ENCODE measurements at places on chromosomes 3 and 15. TPM values are rescaled to one million over a fixed set of nuclear protein-coding genes. Genes with fewer than 3 reads are reported as not detected.

Gene KLHL40
- polyA plus RNA-seq: not detected

Gene PLS1
- 0.13 TPM for polyA plus RNA-seq

Gene TMCC1
- 6.8 TPM for polyA plus RNA-seq

GRCh38 chr15:77044228-77045042 is 26.5 kb downstream of the TSPAN3 start:
- no peaks in the 10 kb centered on the region for H3K27me3 ChIP-seq
- peaks cover 84% of the 10 kb centered on the region for H3K36me3 ChIP-seq
- DNase-seq: no peak
- peaks cover 6% of the 10 kb centered on the region for H3K4me1 ChIP-seq
- H3K27ac ChIP-seq: peak overlapping the region; percentile 53
- H3K4me3 ChIP-seq: no peak overlapping the region

DNA sequence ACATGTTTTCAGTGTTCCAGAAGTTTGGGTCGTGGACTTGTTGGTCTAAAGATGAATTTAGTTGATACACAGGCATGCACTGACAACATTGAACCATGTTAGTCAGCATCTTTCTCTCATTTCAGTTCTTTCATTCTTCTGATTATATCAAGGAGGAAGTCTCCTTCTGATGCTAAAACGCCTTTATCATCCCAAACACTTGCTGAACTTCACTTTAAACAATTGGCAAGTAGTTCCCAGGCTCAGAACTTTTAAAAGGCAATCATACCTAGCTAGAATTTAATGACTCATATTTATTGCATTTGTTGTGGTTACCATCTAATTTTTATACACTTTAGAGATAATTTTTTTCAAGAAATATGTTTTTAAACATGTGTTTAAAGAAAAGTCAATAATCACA is 15.9 kb downstream of the LMCD1 start:
- DNase-seq: no peak
- H3K4me1 ChIP-seq: no peaks in the 10 kb centered on the region
- H3K27me3 ChIP-seq: no peaks in the 10 kb centered on the region
- H3K36me3 ChIP-seq: no peaks in the 10 kb centered on the region

DNA sequence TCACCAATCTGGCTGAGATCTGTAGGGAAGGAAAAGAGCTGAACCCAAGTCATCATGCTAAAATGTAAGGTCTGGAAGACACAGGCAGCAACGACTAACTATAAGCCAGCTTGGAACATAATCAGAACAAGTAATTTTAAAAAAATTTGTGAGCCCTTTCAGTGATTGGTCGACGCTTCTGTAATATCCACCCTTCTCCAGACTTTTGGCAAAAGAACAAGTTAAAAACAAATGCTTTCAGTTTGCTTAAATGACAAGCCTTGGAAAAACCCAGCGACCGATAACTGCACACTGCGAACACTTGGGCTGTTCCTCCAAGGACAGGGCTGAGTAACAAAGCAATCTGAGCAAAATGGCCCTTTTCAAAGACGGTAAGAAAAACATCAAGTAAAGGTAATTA is 49.6 kb downstream of the PCSK6 start:
- no peaks in the 10 kb centered on the region for H3K4me1 ChIP-seq
- H3K36me3 ChIP-seq: no peaks in the 10 kb centered on the region
- no peak overlapping the region for H3K4me3 ChIP-seq
- no peak for DNase-seq

DNA sequence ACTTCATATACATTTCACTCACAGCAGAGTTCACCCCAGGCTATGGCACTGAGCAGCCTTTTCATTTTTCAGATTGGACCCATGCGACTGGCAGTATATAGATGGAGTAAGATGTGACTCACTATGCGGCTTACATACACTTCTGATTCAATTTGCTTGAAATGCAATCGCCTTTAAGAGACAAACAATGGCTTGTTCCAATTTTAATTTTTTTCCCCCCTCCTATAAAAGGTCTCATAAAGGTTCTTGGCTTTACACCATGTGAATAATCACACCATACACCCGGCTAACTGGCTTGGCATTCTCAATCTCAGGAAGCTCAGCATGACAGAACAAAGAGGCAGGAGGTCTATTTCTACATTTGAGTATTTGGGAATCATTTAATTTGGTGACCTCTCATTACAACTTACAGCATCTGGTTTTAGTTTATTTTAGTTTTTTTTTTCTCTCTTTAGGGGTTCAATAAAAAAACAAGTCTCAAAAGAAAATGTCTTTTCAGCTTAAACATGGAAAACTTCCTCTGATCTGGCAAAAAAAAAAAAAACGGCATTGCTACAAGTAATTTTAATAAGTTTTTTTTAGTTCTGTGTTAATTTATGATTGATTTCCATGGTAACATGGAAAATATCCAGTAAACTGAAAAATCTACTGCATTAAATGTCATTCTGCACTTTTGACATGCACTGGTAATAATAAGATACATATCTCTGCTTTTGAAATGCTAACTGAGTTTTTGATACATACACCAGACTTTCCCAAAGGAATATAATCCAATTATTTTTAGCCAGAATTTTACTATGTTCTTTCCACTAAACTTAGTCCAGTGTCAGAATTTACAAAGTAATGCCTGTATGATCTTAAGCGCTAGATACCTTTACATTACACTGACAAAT is 38.8 kb downstream of the GADL1 start:
- no peaks in the 10 kb centered on the region for H3K36me3 ChIP-seq
- no peak overlapping the region for H3K4me3 ChIP-seq
- no peak for DNase-seq
- no peaks in the 10 kb centered on the region for H3K27me3 ChIP-seq
- no peaks in the 10 kb centered on the region for H3K4me1 ChIP-seq

DNA sequence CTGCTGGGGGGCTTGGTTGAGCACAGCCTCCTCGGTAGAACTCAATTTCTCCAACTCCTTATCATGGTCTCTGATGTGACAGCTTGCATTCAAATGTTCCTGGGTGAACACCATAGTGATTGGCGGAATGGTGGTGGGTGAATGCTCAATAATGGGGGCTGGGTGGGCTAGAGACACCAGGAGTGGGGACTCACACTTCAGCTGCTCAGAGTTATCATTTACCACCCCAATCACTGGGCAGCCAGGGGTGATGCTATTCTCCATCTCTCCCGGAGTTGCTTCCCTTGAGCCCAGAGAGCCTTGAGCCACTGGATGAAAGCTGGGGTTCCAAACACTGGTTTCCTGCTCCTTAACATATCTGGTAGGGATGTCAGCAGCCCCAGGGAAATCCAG is 88.7 kb downstream of the DHX30 start:
- no peaks in the 10 kb centered on the region for H3K4me1 ChIP-seq
- no peak overlapping the region for H3K4me3 ChIP-seq
- H3K36me3 ChIP-seq: peaks cover 3% of the 10 kb centered on the region
- no peaks in the 10 kb centered on the region for H3K27me3 ChIP-seq
- no peak for DNase-seq

GRCh38 chr3:183699238-183699947 is 1.8 kb downstream of the YEATS2 start:
- H3K4me1 ChIP-seq: peaks cover 18% of the 10 kb centered on the region
- no peaks in the 10 kb centered on the region for H3K27me3 ChIP-seq
- H3K4me3 ChIP-seq: no peak overlapping the region
- no peak for DNase-seq

- H3K27me3 ChIP-seq: no peaks in the 10 kb centered on the region
- no peak overlapping the region for H3K27ac ChIP-seq
- DNase-seq: no peak
- H3K36me3 ChIP-seq: no peaks in the 10 kb centered on the region
Observed at GRCh38 chr15:29471306-29471705, 201.7 kb upstream of the NSMCE3 start.

GRCh38 chr3:53195602-53196574 is 34.9 kb downstream of the PRKCD start:
- no peak overlapping the region for H3K4me3 ChIP-seq
- H3K36me3 ChIP-seq: peaks cover 23% of the 10 kb centered on the region
- no peaks in the 10 kb centered on the region for H3K27me3 ChIP-seq
- peaks cover 26% of the 10 kb centered on the region for H3K4me1 ChIP-seq
- H3K27ac ChIP-seq: no peak overlapping the region
- peak; percentile 81 for DNase-seq

GRCh38 chr3:192883512-192883911 is 34.1 kb downstream of the MB21D2 start:
- DNase-seq: no peak
- H3K36me3 ChIP-seq: no peaks in the 10 kb centered on the region
- H3K27ac ChIP-seq: no peak overlapping the region
- no peaks in the 10 kb centered on the region for H3K4me1 ChIP-seq
- no peaks in the 10 kb centered on the region for H3K27me3 ChIP-seq

- no peak overlapping the region for H3K27ac ChIP-seq
- H3K36me3 ChIP-seq: no peaks in the 10 kb centered on the region
- DNase-seq: no peak
- H3K4me1 ChIP-seq: no peaks in the 10 kb centered on the region
Observed at GRCh38 chr3:59408047-59408624, 358.3 kb upstream of the CFAP20DC start.
